ENCODE measurements at places on chromosomes 6 and 20.

- no peak for DNase-seq
Observed at GRCh38 chr20:61562491-61562890, 310.4 kb downstream of the CDH4 start.

GRCh38 chr6:39078695-39079094 is 30.1 kb downstream of the GLP1R start:
- no peak for DNase-seq

GRCh38 chr20:8932192-8933165 is 136.4 kb upstream of the PLCB4 start:
- no peak for DNase-seq

DNA sequence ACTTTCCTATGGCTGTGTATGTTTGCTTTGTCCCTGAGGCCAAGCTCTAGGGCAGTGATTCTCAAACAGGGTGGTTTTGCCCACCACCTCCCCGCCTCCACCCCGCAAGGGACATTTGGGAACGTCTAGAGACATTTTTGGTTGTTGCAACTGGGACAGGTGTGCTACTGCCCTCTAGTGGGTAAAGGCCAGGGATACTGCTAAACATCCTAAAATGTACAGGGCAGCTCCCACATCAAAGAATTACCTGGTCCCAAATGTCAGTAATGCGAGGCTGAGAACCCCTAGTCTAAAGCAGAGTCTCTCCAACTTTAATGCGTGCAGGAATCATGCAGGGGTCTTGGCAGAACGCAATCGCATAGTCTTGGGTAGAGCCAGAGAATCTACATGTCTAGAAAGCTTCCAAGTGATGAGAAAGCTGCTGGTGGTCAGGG is 5.1 kb downstream of the KCNS1 start:
- no peak for DNase-seq

DNA sequence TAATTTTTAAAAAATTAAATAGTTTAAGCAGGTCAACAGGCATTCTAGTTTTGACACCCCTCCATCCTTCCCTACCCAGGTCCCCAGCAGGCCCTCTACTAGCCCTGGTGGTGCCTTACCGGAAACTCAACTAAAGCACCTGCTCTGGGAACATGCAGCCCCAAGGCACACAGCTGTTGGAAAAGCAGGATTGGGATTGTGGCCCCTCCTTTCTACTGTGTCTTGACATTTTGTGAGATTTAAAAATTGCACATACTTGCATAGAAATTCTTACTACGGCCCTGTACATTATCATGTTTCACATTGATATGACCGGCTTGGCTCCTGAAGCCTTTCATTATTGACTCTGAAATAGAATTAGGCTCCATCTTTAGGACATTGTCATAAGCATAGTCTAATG is 423.2 kb downstream of the GRIK2 start:
- DNase-seq: no peak

- DNase-seq: no peak
Observed at GRCh38 chr6:96864216-96865054, 27.2 kb upstream of the GPR63 start.

- DNase-seq: no peak
Observed at GRCh38 chr6:149065121-149065520, 252.4 kb upstream of the TAB2 start.
